ENCODE measurements at places on chromosomes 11 and 22.

DNA sequence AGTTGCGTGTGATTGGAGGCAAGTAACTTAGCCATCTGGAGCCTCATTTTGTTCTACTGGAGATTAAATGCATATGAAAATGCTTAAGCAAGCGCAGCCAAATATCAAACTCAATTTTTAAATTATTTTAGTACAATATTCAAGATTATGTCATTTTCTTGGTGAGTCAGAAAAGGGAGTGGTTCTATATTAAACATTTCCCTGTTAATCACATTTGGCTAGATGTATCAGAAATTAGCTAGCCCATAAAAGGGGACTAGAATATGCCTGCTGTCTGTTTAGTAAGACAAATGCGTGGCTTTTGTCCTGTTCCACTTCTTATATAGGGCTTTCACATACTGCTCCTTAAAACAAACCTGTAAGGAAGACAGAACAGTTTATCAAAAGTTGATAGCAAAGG lies 35.0 kb upstream of the BMAL1 start:
- no peak for DNase-seq

DNA sequence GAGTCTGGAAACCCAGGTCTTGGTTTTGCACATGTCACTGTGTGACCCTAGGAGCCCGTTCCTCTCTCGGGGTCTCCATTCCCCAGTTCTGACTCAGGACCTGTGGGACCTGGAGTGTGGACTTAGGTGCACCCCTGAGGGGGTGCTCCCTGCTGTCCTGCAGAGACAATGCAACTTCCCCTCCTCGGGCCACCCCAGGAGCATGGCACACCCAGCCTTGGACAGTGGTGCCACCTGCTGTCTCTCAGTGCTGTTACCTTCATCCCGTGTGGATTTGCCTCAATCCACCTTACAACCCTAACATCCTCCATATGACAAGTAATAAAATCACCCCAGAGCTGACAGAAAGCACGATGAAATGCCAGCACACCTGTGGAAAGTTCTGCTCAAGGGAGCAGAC lies 27.5 kb upstream of the CRYBB3 start:
- peak; percentile 12 for DNase-seq

- DNase-seq, result no peak
These were observed 21.4 kb downstream of the RNF141 start for GRCh38 chr11:10519630-10520029.

GRCh38 chr11:63804259-63804658 lies 9.0 kb upstream of the SPINDOC start:
- DNase-seq, result no peak

- peak; percentile 80 for DNase-seq
These were observed 2.0 kb downstream of the SYNGR1 start for GRCh38 chr22:39351689-39352214.

GRCh38 chr11:96318399-96318798 lies 24.6 kb downstream of the MAML2 start:
- DNase-seq, result no peak

- DNase-seq, result peak; percentile 31
These were observed 17.1 kb upstream of the EFCAB6 start for GRCh38 chr22:43828998-43829782.

- DNase-seq, result no peak
These were observed 190.1 kb upstream of the E2F8 start for GRCh38 chr11:19430754-19431398.

- DNase-seq, result no peak
These were observed 137.8 kb downstream of the C11orf58 start for GRCh38 chr11:16876053-16876752.

GRCh38 chr11:43576320-43576802 lies 104.2 kb upstream of the HSD17B12 start:
- DNase-seq, result no peak

GRCh38 chr11:117686711-117687110 lies 110.3 kb downstream of the DSCAML1 start:
- DNase-seq, result no peak

DNA sequence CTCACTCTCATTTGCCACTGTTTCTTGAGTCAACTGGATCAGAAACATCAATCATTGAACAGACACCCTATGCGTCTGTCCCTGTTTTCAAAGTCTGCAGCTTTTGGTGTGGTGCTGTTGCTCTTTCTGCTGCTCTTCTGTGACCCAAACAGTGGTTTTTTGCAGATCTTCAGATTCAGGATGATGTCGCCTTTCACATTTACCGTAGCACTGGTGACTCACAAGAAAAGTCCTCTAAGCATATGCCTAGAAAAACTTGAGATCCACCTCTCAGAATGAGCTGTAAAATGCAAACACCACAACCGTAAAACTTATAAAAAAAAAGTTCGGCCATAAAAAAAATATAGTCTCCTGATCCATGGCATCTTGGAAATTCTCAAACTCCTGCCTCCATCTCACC lies 400.4 kb downstream of the NTM start:
- DNase-seq, result no peak

GRCh38 chr22:26789951-26790350 lies 132.6 kb downstream of the MIAT start:
- no peak for DNase-seq

- DNase-seq, result no peak
These were observed 13.7 kb downstream of the VSIG10L2 start for GRCh38 chr11:125959511-125959910.

- DNase-seq, result no peak
These were observed 87.8 kb upstream of the TOP3B start for GRCh38 chr22:22070371-22070824.

DNA sequence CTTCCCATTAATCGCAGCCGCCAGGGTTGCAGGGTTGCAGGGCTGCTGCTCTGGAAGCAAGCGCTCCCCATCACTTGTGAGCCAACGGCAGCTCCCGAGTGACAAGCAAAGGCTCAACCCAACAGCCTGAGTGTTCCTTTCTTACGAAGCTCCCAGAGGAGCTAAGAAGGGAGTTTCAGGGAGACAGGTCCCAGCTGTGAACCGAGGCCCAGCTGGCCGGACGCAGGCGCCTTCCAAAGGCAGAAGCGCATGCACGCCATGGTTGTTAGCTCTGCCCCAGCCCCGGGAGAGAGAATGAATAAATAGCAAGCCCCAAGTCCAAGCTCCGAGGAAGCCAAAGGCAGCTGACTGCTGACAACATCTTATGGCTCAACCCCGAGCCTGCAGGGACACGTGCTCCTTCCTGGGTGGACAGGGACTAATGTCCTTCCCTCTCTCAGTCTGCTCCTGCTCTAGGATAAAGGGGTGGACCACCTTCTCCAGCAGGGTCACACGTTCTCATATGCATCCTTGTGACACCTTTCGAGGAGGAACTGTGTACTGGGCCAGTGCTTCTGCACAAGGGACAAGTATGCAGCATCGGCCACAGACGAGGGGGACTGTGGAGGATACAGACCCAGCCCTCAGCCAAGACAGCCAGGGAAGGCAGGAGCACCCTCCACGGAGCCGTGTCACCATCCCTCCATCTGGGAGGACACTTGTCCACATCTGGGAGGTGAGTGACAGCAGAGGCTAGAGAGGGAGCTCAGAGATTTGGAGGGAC lies 29.9 kb downstream of the SHANK2 start:
- DNase-seq, result no peak

GRCh38 chr22:38186429-38186828 lies 4.8 kb upstream of the PLA2G6 start:
- peak; percentile 45 for DNase-seq

- no peak for DNase-seq
These were observed 3.8 kb upstream of the PIK3IP1 start for GRCh38 chr22:31295831-31296657.

DNA sequence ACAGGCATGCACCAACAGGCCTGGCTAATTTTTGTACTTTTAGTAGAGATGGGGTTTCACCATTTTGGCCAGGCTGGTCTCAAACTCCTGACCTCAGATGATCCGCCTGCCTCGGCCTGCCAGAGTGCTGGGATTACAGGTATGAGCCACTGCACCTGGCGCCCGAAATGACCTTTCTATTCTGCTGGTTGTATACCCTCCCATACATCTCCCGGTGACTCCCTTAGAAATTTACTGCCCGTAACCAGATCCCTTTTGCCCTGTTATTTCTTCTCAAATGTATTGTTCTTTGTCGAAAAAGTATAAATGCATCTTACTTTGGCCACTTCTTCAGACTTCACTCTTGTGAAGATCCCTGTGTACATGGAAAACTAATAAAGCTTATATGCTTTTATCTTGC lies 22.0 kb downstream of the MCHR1 start:
- no peak for DNase-seq

DNA sequence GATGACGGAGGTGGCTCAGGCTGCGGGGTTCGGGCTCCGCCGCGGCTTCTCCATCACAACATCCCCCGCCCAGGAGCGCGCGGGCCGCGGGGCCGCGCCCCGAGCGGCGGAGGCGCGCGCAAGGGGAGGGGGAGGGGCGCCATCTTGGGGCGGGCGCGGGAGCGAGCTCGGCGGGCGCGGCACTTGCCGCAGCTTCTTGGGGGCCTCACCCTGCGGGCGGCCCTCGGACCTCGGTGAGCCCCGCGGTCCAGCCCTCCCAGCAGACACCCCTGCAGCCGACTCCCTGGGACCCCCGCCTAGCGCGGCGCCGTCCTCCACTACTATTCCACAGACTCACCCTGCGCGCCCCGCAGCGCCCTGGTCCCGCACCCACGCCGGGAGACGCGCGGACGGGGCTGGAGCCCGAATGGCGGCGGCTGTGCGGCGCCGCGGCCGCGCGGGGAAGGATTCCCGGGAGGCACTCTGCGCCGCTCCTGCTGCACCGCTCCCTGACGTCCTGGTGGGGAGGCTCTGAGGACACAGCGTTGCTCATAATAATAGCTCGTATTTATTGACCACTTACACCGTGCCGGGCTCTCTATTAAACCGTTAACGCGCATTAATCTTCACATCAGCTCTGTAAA lies at the start of gene APBB1:
Gene APBB1 (minus strand): TSS at position 86 of the 623 bp plus-strand sequence. CDS start 7,747 bp downstream, outside the sequence.
- DNase-seq, result no peak

- DNase-seq, result no peak
These were observed 10.1 kb upstream of the NXPE1 start for GRCh38 chr11:114569801-114570200.

GRCh38 chr11:97143463-97143862 lies 753.6 kb downstream of the JRKL start:
- no peak for DNase-seq

DNA sequence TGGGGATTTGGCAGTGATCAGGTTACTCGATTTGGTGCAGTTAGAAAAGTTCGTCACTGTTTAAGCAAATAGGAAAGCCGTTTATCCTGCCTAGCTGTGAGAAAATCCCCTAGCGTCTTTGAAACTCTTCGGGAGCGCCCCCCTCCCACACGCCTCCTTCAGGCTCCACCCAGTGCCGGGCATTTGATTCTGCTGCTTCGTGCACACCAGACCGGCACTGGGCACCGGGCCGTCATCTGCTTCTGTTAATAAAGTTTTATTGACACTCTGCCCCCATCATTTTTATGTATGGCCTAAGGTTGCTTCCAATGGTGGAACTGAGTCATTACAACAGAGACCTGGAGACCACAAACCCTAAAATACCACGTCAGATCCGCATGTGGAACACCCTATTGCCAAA lies 50.9 kb downstream of the IGF2 start:
- no peak for DNase-seq

GRCh38 chr11:5243816-5244180 lies 5.9 kb downstream of the HBG1 start:
- DNase-seq, result no peak

- no peak for DNase-seq
These were observed 51.6 kb downstream of the ST3GAL4 start for GRCh38 chr11:126407101-126407521.

DNA sequence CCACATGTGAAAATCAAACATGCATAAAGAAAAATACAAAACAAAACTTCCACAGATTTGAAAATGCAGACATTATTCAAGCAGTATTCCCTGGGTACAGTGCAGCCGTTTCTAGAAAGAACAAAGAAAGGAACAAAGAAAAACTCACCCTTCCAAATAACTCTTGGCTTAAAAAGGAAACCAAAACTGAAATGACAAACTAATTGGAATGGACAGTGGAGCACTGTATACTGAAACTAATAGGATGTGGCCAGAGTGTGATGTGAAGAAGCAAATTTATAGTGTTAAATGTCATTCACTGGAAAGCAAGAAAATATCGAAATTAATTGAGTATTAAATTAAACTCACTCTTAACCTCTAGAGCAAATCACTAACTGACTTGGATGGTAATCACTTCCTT lies 55.4 kb downstream of the QSER1 start:
- no peak for DNase-seq

- no peak for DNase-seq
These were observed 9.6 kb downstream of the FGF4 start for GRCh38 chr11:69765498-69765995.

DNA sequence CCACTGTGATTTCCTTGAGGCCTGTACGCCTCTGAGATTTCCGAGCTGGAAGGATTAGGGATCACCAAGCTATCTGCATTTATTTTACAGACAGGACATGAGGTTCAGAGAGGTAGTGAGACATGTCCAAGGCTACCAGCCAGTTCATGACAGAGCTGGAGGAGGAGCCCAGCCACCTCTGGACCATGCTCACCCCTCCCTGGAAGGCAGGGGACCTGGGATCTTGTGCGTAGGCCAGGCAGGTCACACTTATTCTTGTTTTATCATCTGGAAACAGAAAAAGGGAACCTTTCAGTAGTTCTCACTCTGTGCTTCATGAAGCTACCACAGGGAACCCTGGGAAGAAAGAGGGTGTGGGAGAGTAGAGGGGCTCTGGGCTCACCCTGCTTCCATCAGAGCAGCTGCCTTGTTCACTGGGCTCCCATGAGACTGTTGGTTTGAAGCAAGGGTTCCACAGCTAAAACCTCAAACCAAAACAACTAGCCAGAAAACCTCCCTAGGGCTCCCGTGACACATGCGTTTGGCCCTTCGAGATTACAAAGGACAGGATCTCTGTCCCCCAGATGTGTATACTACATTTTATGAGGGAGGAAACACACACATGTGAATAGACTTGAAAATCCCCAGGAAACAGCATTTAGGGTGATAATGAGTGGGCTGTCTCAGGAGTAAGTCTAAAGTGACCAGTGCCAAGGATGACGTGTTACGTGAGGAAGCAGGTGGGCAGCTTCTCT lies 106.4 kb downstream of the DSCAML1 start:
- peak; percentile 53 for DNase-seq

GRCh38 chr22:32206774-32207758 lies 2.2 kb upstream of the RFPL2 start:
- peak; percentile 47 for DNase-seq

DNA sequence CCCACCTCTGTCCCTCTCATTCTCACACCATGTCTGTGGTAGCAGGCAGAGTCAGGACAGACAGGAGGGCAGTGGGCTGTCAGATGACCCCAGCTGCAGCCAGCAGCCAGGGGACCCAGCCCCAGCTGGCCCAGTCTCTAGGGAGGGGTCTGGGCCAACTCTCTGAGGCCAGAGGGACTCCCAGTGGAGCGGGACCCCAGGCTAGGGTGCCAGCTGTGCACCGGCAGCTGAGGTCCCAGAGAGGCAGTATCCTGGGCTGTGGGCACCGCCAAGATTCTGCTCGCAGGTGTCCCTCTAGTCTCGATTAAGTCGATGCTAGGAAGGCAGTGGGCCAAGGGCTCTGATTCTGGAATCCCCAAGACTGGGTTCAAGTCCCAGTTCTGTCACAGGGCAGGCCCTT lies 16.7 kb upstream of the FADD start:
- DNase-seq, result no peak

Data from H4 (cell line).